ENCODE measurements at places on chromosomes 2 and 18.

DNA sequence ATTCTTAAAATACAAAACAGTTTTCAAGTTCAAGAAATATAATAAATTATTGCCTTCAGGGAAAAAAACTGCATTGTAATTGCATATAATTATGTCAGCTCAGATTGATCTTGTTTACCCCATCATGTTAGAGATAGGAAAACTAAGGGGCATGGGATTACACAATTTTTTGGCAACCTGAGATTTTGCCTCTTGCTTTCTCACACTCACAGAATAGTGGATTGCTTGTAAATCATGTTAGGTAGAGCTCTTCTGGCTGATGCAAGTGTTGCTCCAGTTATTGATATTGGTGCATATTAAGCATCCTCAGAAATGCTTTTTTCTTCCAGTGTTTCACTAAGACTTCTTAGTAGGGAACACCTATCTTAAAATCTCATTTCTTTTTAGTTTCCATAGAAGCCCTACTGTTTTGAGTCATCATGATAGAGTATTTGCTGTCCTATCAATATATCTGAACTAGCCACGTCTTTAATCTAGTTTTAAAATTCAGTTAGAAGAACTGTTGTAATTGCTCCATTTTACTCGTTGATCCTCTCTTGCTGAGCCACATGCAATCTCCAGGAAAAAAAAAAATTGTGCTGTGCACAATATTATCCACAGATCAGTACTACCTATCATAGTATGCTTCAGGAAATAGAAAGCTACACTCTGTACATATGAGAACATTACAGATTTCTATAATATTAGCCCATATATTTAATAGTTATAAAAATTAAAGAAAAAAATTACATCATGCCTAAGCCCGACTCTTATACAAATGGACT is 393.1 kb downstream of the LRP1B start:
- DNase-seq: no peak

- DNase-seq: peak; percentile 26
Observed at GRCh38 chr2:69082430-69082997, 69.5 kb downstream of the ANTXR1 start.

GRCh38 chr2:174656676-174657176 is 59.1 kb upstream of the WIPF1 start:
- DNase-seq: no peak

- peak; percentile 22 for DNase-seq
Observed at GRCh38 chr2:63861220-63861822, 19.6 kb downstream of the UGP2 start.

- no peak for DNase-seq
Observed at GRCh38 chr2:134999521-134999920, 47.7 kb downstream of the MAP3K19 start.

GRCh38 chr2:189723192-189723591 is 39.4 kb downstream of the OSGEPL1 start:
- no peak for DNase-seq

DNA sequence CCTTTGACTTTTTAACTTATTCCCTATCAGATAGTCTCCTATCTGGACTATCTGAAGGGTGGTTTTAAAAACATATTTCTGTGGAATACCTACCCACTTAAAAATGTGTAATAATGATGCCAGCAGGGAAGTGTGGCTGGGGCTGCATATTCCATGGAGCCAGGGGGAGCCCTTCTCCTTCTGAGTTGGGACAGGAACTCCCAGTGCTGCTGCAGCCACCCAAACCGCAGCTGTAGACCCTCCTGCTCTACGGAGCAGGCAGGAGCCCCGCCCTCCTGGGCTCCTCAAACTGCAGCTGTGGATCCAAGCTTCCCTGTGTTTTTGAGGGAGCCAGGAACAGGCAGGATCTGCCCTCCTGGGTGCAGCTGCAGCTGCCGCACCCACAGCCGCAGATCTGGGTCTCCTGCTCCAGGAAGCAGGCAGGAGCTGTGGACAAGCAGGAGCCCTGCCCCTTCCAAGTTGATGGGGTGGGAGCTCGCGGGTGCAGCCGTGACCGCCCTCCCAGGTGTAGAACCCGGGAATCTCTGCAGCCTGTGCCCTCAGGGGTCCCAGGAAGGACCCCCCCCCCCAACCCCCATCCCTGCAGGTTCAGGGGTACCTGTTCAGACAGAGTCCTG is 57.8 kb downstream of the PDK1 start:
- DNase-seq: no peak

GRCh38 chr18:51647346-51647745 is 449.9 kb upstream of the MEX3C start:
- no peak for DNase-seq

DNA sequence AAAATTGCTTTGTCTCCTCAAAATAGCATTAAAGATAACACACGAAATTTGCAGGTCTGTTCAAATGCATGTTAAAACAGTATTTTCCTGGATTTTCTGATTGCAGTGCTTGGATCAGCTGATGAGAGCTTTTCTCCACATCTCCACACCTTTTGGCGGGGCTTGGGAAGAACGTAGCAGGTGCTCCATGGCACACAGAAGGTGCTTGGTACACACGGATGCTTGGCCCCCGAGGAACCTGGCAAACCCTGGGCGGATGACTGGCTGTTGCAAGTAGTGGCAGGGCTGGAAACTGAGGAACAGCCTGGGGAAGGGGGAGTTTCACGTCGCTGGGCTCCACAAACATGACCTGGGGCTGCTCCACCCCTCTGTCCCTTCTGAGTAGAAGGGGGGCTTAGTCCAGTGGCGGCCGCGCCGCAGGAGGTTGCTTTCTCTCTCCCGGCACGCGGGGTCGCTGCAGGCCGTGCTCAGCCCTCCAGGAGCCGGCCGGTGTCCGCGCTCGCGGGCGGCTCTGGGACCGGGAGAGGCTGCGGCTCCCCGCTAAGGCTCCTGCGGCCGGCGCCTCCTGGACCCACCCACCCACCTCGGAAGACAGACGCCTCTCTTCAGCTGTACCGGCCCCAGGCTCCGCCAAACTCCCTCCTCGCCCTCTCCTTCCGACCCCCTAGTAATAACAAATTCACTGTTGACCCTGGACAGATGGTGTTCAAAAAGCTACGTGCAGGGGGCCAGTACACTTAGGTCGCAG is 69.3 kb downstream of the MARCO start:
- peak; percentile 51 for DNase-seq

GRCh38 chr2:157559061-157559460 is 69.6 kb downstream of the ACVR1C start:
- DNase-seq: no peak

DNA sequence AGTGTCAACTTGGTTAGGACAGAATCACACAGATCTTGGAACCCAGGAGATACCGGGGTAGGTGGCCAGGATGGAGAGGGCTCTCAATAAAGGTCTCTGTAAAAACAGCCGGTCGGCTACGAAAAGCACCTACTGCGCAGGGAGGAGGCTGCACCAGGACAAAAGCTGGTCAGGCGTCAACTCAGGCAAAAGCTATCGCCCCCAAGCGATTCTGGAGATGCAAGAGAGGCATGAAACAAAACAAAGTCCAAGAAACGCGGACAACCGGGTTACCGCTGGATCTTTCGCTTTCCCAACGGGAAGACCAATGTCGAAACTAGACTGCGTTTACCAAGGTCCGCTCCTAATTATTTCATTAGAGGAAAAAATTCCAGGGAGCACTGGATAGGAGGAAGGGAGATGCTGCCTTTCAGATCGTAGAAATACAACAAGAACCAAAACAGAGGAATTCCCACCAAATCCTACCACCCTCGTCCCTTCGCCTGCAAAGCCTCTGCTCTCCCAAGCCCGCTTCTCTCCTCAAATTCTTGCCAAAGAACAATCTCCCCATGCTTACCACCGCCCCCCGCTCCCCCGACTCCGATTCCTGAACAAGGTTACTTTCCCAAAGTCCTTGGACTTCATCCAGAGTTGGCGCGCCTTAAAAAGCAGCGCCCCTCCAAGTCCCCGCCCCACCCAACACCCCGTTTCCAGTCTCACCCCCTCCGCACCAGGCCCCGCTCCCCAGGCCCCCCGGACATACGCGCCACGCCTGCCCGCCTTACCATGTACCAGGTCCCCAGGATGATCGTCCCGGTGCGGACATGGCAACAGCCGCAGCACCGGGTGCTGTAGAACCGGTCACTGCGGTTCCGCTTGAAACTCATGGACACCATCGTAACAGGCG is 539 bp downstream of the LAPTM4A start:
- peak; percentile 50 for DNase-seq

Data from NCI-H1105 treated with DMSO at 0.1 percent for 48 hours (cell line).